Stimulated activated CD4-positive, alpha-beta T cell treated with anti-CD3 and anti-CD28 coated beads, Interleukin-1b, Interleukin-23, amount 100 ng/mL, for 24 hours (primary cell): ENCODE measurements at places on chromosomes 11 and 22.
A peak's percentile ranks its signal among the peaks of the same experiment; 100 is the strongest.

DNA sequence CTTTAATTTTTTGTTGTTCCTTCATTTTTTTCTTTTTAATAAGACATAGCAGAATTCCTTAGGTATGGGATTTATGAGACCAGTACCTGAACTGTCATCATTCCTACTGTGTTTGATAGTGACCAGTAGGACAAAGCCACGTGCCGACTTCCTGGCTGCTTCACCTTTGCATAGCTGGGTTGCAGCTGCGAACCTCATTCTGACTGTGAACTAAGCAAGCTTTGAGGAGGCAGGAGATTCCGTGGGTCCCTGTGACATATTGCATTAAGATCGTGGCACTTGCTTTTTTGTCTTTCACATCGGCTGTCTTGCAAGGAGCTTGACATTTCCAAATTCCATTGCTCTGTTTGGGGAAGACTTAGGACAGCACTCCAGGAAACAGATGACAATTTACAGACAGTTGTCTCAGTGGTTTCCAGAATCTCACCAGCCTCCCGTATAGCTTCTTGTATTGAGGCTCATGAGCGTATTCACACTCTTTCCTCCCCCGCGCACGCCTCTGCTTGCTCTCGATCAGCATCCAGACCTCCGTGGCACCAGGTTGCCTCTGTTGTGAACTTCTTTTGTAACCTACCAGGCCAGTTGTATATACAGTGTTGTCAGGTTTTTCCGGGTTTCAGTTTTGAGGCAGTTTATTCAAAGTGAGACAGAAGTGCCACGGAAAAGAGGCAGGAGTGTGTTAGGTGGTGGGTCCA lies 101.7 kb downstream of the CWC15 start:
- no peak for DNase-seq

GRCh38 chr11:75597636-75598035 lies 35.6 kb downstream of the SERPINH1 start:
- DNase-seq: no peak

DNA sequence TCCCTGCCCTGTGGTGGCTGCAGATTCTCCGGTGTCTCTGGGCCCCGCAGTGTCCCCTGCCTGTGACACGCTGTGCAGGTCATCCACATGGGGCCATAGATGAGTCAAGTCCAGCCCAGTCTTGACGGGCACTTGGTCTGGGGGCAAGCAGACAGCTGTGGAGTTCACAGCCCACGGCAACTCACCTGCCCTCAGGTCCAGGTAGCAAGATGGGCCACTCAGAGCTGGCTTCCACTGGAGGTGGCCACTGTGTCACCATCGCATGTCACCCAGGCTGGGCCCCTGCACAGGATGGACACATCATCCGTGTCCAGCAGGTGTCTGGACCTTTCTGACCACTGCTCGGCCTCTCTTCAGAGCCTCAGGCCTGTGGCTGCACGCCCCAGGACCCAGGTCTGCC lies 109.9 kb downstream of the CACNA1I start:
- no peak for DNase-seq

DNA sequence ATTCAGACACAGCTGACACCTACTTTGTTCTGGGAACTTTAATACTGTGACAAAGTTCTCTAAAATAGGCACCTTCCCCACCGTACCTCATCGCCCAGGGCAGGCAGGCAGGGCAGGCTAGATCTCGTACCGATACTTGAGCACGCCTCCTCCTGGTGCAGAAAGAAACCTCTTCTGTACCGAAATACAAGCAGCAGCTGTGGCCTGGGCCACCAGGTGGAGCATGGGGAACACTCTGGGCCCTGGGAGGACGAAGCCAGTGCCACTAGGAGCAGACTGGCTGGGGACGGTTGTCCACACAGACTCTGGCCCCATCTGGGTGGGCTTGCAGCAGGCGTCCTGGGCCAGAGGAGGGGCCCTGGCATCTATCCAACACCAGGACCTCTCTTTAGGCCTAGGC lies 12.8 kb downstream of the PMM1 start:
- no peak for DNase-seq

GRCh38 chr11:66126808-66127555 lies 56.9 kb downstream of the PACS1 start:
- DNase-seq: peak; percentile 48

DNA sequence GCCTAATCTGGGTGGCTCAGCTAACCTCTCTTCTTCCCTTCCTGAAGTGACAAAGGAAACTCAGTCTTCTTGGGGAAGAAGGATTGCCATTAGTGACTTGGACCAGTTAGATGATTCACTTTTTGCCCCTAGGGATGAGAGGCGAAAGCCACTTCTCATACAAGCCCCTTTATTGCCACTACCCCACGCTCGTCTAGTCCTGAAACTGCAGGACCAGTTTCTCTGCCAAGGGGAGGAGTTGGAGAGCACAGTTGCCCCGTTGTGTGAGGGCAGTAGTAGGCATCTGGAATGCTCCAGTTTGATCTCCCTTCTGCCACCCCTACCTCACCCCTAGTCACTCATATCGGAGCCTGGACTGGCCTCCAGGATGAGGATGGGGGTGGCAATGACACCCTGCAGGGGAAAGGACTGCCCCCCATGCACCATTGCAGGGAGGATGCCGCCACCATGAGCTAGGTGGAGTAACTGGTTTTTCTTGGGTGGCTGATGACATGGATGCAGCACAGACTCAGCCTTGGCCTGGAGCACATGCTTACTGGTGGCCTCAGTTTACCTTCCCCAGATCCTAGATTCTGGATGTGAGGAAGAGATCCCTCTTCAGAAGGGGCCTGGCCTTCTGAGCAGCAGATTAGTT lies 14.2 kb upstream of the UVRAG start:
- DNase-seq: no peak

DNA sequence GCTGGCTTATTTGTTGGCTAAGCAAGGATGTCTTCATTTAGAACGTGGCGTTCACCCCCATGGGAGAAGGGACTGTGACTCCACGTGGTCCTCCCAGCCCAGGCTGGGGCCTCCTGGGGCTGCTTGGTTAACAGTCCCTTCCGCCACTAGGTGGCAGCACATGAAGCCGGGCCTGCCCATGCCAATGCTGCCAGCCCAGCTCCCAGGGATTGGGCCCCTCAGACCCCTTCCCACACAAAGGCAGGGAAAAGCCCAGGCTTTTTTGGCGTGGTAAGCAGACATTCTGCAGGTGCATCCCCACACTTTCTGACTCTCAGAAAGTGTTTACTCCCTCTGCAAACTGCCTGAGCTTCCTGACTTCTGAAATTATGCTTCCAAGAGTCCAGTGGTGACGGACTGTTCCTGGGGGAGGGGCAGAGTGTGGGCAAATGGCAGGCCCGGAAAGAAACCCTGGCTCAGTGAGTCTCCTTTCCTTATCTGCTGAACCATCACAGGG lies 3.1 kb downstream of the CBX6 start:
- peak; percentile 79 for DNase-seq

DNA sequence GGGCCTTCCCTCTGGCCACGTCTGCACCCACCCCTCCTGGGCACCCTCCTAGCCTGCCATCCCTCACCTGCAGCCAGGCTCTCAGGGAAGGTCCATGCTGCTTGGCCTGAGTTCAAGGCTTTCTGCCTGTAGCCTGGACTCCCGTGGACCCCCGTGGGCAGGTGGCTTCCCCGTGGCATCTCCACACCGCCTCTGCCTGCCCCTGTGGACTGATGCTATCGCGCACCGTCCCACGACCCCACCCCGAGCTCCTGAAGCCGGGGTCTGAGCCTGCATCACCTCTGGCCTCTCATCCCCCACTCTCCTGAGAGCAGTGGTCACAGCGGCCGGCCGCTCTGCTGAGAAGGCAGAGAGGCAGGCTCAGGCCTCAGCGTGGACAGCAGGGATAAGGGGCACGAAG lies 4.5 kb downstream of the IFITM5 start:
- no peak for DNase-seq

DNA sequence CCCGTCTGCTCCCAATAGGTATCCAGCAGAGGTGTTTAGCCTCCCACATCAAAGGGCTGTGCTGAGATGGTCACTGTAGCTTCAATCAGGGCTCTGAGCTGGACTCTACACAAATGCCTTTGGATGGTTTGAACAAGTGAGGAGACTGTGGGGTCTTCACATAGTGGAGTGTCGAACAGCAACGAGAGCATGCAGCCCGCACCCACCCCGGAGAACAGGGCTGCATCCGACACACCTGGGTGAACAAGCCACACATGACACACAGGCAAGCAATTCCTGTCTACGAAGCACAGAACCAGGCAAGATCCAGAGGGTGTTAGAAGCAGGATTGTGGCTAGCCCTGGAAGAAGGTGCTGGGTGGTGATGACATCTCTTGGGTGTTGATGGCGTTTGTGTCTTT lies 58.0 kb upstream of the FGF3 start:
- DNase-seq: no peak

DNA sequence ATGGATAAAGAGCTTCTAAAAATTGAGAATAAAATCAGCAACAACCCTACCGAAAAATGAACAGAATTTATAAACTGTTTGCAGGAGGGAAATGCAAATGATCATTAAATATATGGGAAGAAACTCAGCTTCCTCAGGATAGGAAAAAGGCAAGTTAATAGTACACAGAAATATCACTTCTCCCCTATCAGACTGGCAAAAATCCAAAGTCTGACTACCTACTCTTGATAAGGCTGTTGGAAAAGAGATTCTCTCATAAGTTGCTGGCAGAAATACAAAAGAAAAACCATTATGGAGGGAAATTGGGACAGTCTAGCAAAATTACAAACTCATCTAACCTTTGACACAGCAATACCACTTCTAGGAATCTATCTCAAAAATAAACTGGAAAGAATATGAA lies 100.9 kb upstream of the LDLRAD3 start:
- DNase-seq: no peak

GRCh38 chr11:125299061-125299615 lies 134.6 kb downstream of the PKNOX2 start:
- no peak for DNase-seq

DNA sequence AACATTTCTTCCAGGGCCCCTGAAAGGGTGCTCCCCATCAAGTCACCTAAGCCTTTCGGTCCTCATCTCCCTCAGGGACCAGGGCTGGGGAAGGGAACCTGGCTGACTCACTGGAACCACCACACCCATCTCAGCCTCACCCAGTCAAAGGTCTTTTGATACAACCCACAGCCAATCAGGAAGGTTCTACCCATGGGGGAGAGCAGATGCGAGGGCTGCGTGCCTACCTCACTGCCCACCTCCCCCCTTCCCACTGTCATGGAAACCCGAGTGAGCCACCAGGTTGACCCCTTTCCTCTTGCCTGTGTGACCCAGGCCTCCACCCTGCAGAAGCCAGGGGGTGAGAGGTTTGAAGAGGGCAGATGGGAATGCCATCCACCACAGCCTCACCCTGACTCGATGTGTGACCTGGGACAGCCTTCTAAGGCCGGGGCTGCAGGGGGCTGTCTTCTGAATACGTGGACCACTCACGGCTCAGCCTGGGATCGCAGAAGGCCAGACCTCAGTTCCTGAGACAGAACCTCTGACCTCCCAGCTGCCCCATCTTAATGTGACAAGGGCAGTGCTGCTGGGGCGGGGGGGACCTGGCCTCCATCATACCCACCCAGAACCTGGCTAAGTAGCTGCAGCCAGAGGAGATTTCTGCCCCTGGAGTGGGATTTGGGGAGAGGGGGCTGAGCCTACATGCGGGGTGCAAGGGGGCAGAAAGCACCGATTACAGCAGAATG lies 2.7 kb downstream of the MDK start:
- DNase-seq: no peak

DNA sequence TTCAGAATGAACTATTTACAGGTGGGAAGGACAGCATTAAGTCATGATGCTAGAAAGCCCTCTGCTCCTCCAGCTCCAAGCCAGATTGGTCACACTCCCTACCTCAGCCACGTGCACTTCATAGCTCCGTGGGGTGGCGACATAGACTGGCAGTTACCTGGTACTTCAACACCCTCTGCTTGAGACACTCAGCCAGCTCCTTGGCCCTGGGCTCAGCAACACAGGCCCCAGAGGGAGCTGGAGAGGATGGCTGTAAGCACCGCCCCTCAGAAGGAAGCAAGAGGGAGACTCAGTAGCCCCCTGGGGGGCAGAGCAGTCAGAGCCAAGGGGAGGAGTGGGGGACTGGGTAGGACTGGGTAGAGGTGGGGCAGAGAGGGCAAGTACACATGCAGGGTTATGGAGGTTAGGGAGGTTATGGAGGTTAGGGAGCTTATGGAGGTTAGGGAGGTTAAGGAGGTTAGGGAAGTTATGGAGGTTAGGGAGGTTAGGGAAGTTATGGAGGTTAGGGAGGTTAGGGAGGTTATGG lies 102.1 kb upstream of the BID start:
- DNase-seq: no peak

DNA sequence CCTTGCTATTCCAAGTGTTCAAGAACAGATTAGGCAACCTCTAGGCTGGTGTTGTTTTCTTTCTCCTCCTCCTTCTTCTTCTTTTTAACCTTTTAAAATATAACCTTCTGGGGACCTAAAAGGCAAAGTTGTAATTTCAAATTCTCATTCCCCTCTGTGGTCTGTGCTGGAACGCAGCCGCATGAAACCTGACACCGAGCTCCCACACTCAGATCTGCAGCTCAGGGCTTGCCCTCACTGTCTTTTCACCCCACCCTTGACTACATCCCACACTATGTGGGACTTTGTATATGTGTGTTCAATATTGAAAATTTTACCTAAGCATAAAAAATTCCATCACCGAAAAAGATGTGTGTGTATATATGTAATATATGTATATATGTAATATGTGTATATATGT lies 62.0 kb upstream of the ARHGAP42 start:
- no peak for DNase-seq

GRCh38 chr11:65482306-65482850 lies 16.5 kb upstream of the MALAT1 start:
- no peak for DNase-seq

GRCh38 chr11:33697997-33698396 lies 2.6 kb downstream of the C11orf91 start:
- no peak for DNase-seq

DNA sequence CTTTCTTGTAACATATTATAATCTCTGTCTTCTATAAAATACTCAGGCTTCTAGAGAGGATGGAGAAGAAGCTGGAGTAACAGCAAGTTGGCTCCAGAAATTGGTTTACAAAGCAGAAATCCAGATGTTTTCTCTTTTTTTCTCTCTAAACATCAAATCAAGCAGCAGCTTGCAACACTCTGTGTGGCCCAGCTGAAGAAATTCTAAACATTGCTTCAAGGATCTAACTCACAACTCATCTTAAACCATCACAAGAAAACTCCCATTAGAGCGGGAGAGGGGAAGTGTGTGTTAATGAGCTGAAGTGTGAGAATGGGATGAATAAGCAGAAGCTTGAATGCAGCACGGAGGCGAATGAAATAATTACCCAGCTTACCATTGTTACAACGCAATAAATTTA lies 146.5 kb downstream of the OPCML start:
- DNase-seq: no peak
